Lower lobe of right lung (tissue), 2 donors: ENCODE measurements at places on chromosomes 3 and 15. TPM values are rescaled to one million over a fixed set of nuclear protein-coding genes. Genes with fewer than 3 reads are reported as not detected.

DNA sequence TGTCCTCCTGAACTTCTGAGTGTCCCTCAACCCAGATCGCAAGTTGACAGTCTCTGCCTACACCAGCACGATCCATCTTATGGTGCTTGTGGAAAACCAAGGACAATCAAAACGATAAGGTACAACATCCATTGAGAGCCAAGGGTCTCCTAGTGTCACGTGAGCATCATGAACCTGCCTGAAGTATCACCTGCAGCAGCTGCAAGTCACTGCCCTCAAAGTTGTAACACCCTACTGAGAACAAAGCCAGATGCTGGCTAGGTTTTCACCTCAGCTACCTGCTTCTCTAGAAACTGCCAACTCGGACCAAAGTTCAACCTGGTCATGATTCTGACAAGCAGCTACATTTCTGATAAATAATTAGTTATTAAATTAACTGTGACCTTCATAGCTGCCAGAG, 17.5 kb downstream of the C2CD4B start:
- no peak for DNase-seq
- H3K27ac ChIP-seq = no peak overlapping the region
- H3K27me3 ChIP-seq = no peaks in the 10 kb centered on the region
- no peak overlapping the region for H3K4me3 ChIP-seq
- no peaks in the 10 kb centered on the region for H3K36me3 ChIP-seq
- no peaks in the 10 kb centered on the region for H3K4me1 ChIP-seq

DNA sequence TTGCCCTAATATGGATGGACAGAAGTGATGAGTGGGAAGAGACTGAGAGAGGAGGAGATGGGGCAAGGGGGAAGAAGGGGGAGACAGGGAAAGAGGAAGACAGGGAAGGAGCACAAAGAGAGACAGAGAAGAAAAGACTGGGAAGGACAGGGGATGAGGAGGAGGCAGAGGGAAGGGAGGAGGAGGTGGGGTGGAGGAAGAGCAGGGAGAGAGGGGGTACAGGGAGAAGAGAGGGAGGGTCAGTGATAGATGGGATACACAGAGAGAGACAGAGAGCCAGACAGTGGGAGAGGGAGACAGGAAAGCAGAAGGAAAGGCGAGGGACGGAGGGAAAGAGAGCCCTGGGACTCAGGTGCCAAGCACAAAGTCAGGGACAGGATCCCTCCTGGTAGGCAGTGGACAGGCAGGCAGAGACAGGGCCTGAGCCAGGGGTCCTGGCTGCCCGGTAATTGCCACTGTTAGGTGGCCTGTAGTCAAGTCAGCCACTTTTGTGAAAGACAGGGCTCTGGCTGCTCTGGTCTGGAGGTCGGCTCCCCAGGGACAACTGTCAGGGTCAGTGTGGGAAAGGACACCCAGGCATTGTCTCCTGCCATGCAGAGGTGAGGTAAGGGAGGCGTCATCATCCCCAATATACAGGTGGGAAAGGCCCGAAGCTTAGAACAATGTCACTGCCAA, 9.8 kb downstream of the VILL start:
- peaks cover 39% of the 10 kb centered on the region for H3K4me1 ChIP-seq
- no peaks in the 10 kb centered on the region for H3K27me3 ChIP-seq
- DNase-seq = no peak
- no peak overlapping the region for H3K27ac ChIP-seq
- peaks cover 15% of the 10 kb centered on the region for H3K36me3 ChIP-seq

DNA sequence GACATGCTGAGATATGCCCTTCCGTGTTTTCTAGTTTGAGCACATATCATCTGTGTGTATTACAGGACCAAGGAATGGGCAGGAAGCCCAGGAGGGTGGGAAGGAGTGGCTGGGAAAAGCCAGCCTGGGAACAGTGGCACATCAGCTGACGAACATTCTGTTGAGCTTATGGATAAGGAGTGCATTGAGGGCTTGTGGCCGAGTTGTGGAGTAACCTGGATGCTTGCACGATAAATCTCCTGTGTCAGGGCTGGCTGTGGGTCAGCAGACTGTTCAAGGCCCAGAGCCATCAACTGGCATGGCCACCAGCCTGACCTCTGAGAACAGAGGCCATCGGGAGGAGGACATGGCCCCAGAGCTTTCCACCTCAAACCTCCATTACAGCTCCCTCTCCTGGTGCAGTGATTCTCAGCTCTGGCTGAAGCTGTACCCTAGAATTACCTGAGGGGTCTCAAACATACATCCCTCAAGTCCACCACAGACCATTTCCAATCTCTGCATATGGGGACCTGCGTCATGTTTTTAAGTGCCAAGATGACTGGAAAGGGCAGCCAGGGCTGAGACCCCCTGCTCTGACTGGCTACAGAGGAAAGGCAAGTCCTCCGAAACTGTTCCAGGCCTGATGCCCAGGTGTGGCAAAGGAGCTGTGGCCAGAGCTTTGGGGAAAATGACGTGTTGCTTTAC, 4.8 kb upstream of the VILL start:
- peaks cover 26% of the 10 kb centered on the region for H3K36me3 ChIP-seq
- no peak overlapping the region for H3K27ac ChIP-seq
- no peak overlapping the region for H3K4me3 ChIP-seq
- H3K27me3 ChIP-seq = no peaks in the 10 kb centered on the region

Gene RPP25
- 17.0 TPM for total RNA-seq
